ENCODE measurements at places on chromosomes 6 and 20. TPM values are rescaled to one million over a fixed set of nuclear protein-coding genes. Genes with fewer than 3 reads are reported as not detected.

FBXO30 gene
- total RNA-seq: 6.4 TPM

OR2W1 gene
- not detected for total RNA-seq

C6orf163 gene
- total RNA-seq: 1.8 TPM

TNNC2 gene
- 0.93 TPM for total RNA-seq

TMC2 gene
- total RNA-seq: not detected

DDX43 gene
- total RNA-seq: not detected

SYTL3 gene
- total RNA-seq: 89.0 TPM

- DNase-seq: no peak
- no peak overlapping the region for H3K4me3 ChIP-seq
- peaks cover 23% of the 10 kb centered on the region for H3K36me3 ChIP-seq
- H3K27ac ChIP-seq: no peak overlapping the region
These were observed 27.3 kb upstream of the VSTM2L start for GRCh38 chr20:37875460-37876175.

DNA sequence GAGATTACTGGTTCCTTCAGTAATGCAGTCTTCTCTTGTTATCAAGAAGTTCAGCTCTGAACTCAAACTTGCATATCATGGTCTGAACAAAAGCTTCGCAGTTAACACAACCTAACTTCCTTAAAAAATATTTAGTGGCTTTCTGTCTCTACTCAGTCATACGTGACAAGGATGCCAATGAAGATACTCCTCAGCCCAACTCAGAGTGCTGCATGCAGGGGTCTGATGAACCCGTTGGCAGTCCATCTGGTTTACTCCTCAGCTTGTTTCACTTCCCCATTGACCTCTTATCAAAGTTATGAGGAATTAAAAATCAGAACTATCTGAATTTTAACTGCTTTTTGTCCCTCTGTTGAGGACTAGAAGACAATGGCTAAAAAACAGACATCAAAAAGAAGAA lies 56.6 kb upstream of the RIN2 start:
- H3K4me3 ChIP-seq: no peak overlapping the region
- no peak overlapping the region for H3K27ac ChIP-seq
- H3K36me3 ChIP-seq: no peaks in the 10 kb centered on the region
- no peak for DNase-seq

GRCh38 chr6:87667032-87667431 lies 35.0 kb downstream of the AKIRIN2 start:
- no peak overlapping the region for H3K4me3 ChIP-seq
- no peaks in the 10 kb centered on the region for H3K27me3 ChIP-seq
- peaks cover 6% of the 10 kb centered on the region for H3K4me1 ChIP-seq
- H3K27ac ChIP-seq: no peak overlapping the region
- DNase-seq: no peak
- peaks cover 9% of the 10 kb centered on the region for H3K36me3 ChIP-seq

DNA sequence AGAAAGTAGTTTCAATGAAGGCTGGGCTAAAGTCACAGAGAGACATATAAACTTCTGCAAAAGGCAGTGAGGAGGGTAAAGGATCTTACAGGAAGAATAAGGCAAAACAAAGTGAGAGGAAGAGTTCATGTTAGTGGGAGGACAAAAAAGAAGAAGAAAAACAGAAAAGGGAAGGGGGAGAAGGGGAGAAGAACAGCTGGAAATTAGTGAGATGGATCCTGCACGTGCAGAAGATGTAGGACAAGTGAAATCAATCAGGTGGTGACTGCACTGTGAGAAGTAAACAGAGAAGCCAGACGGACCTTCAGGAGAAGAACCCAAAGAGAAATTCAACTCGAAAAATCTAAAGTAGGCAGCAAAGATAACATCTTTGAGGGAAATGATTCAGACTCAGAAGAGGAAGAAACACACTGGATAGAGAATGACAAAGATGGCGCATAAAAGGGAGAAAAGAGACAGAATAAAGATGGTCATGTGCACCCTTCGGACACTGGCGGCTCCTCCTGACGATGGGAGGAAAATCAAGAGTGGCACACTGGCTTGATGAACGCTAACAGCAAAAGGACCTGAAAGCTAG lies 105.9 kb downstream of the MYB start:
- no peaks in the 10 kb centered on the region for H3K4me1 ChIP-seq
- no peak overlapping the region for H3K27ac ChIP-seq
- no peaks in the 10 kb centered on the region for H3K36me3 ChIP-seq
- H3K27me3 ChIP-seq: no peaks in the 10 kb centered on the region
- H3K4me3 ChIP-seq: no peak overlapping the region

DNA sequence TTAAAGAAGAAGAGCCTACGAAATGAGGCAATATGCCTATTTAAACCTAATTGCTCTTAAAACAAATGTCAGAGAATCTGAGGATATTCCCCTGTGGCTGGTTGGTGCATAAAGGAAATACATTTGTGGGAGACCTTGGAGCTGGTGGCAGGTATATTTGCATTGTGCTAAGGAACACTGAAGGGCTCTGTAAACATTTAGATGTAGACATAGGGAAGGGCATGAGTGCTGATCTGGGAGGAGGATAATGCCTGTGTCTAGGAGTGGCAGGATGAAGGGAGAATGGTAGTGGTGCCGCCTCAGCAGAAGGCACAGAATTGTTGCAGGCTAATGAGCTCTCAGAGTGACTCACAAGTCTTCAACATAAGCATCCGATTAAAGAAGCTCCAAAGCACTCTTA lies 85.8 kb downstream of the CD164 start:
- no peak for DNase-seq
- no peaks in the 10 kb centered on the region for H3K4me1 ChIP-seq
- no peak overlapping the region for H3K27ac ChIP-seq
- no peak overlapping the region for H3K4me3 ChIP-seq

DNA sequence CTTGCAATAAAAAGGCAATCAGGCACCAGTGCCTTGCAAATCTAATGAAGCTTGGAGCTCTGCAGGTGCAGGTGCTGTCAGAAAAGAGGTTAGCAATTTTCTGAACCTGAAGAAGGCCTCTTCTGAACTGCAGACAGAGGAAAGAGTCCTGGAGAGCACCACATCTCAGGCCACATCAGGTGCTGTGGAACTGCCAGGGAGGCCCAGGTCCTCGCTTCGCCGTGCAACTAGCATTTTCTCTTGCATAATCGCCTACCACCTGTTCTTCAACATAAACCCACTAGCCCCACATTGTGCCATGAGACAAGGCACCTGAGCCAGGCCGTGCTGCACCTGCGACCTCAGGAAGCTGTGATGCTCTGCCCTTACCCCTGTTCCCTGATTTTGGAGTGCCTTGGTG lies 187.6 kb downstream of the DTNBP1 start:
- H3K4me1 ChIP-seq: peaks cover 3% of the 10 kb centered on the region
- no peaks in the 10 kb centered on the region for H3K27me3 ChIP-seq
- no peak for DNase-seq
- no peak overlapping the region for H3K27ac ChIP-seq
- no peak overlapping the region for H3K4me3 ChIP-seq
- H3K36me3 ChIP-seq: peaks cover 13% of the 10 kb centered on the region

DNA sequence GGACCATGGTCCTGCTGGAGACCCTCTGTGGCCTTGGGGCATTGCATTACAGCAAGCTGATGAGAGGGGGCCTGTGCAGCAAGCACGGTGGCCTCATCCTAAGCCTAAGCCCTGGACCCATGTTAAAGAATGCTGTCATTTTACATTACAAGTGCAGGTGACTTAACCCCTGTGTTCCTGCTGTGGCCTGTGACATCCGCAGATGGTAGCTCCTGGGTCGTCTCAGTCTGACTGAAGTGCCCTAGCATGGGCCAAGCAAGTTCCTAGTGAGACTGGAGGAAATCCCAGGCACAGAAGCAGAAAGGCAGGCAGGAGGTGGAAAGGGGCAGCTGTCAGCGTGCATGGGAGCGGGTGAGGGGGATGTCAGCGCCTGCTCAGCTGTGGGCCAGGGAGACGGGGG lies 252.4 kb downstream of the FNDC1 start:
- H3K27ac ChIP-seq: no peak overlapping the region
- H3K27me3 ChIP-seq: peaks cover 2% of the 10 kb centered on the region
- no peaks in the 10 kb centered on the region for H3K4me1 ChIP-seq
- DNase-seq: no peak
- no peaks in the 10 kb centered on the region for H3K36me3 ChIP-seq

DNA sequence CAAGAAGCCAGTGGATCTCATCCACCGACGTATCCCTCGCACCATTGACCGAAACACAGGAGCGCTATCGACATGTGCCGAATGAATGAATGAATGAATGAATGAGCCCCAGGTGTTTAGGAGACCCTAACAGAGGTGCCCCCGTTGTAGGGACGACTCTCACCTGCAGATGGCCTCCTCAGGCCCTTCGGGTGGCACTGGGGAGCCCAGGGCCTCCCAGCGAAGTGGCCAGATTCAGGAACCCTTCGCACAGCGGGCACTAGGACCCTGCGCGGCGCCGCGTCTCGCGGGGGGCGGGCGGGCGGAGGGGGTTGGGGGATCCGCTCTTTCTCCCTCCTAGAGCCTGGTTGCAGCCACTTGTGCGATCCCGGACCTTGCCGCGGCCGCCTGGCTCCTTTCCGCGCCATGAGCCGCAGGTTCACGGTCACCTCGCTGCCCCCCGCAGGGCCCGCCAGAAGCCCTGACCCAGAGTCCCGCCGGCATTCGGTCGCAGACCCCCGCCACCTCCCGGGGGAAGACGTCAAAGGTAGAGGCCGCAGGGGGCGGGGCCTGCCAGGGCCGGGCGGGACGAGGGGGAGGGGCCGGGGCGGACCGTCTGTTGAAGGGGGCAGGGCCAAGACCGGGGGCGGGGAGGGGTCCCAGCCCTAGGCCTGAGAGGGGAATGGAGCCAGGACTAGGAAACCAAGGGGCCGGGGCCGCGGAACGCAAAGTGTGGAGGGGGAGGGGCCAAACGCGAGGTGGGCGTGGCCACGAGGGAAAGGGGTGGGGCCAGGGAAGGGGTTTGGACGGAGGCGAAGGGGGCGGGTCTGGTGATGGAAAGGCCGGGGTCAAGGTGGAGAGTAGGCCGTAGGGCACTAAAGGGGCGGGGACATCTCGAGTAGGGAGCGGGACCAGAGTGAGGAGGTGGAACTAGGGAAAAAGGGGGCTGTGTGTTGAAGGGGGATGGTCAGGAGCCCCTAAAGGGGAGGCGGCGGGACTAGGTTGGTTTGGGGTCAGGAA lies 7.4 kb upstream of the SLC12A5 start:
- DNase-seq: no peak
- H3K4me3 ChIP-seq: no peak overlapping the region
- H3K36me3 ChIP-seq: no peaks in the 10 kb centered on the region
- no peak overlapping the region for H3K27ac ChIP-seq
- peaks cover 22% of the 10 kb centered on the region for H3K4me1 ChIP-seq

Data from natural killer cell (primary cell).